ENCODE measurements at places on chromosomes 2 and 18.

- DNase-seq = no peak
Observed at GRCh38 chr18:2881088-2881839, 34.5 kb downstream of the EMILIN2 start.

DNA sequence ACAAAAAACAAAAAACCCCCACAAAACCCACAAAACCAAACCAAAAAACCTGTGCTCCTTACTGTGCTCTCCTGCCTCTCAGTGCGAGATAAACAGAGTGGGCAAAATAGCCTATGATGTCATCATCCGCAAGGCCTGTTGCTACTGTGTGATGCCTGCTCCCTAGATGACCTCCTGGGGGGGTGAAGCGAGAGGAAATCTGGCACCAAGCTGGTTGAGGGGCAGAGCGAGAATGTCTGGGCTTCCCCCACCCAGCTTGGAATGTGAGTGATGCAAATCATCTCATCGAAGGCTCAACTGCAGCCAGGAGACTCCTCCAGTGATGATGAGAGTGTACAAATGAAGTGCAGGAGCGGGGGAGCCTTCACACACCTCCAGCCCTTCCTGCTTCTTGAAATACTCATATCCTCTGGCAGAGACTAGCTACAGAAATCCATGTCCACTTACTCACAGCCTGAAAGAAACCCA is 57.7 kb upstream of the MAP4K3 start:
- peak; percentile 32 for DNase-seq

DNA sequence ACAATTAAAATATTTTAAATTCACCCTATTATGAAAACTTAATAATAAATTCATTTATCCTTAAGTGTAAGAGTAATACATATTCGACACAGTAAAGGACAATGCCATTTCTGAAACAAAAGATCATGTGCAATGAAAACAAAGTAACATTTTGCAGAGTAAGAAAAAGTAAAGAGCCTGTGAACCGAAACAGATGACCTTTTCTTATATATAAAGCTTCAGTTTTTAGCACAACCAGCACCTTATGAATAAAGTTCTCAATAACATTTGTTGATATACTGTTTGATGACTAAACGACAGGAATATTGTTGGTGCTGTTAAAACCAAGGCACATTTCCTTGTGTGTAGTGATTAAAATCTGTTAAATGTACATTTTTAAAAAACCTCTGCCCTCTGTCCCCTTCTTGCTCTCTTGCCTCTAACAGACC is 1.5 kb downstream of the PELI1 start:
- DNase-seq = no peak

- DNase-seq = no peak
Observed at GRCh38 chr18:8584798-8585197, 24.4 kb upstream of the RAB12 start.

Data from NCI-H146 (cell line).